Activated CD8-positive, alpha-beta T cell treated with anti-CD3 and anti-CD28 coated beads, Interleukin-2, amount 10 ng/mL, durations not matched to agents 7 days and 5 days (primary cell): ENCODE measurements at places on chromosomes 13 and 19. TPM values are rescaled to one million over a fixed set of nuclear protein-coding genes. Genes with fewer than 3 reads are reported as not detected.

GRCh38 chr13:50840284-50840683 is 3.2 kb downstream of the DLEU7 start:
- H3K36me3 ChIP-seq = peaks cover 2% of the 10 kb centered on the region
- H3K4me1 ChIP-seq = peaks cover 7% of the 10 kb centered on the region
- H3K27ac ChIP-seq = no peak overlapping the region
- no peak for DNase-seq

- no peak overlapping the region for H3K4me3 ChIP-seq
- H3K27me3 ChIP-seq = peaks cover 3% of the 10 kb centered on the region
- H3K36me3 ChIP-seq = no peaks in the 10 kb centered on the region
- H3K4me1 ChIP-seq = no peaks in the 10 kb centered on the region
- no peak overlapping the region for H3K27ac ChIP-seq
These were observed 143.9 kb upstream of the IPO5 start for GRCh38 chr13:97809576-97809975.

DNA sequence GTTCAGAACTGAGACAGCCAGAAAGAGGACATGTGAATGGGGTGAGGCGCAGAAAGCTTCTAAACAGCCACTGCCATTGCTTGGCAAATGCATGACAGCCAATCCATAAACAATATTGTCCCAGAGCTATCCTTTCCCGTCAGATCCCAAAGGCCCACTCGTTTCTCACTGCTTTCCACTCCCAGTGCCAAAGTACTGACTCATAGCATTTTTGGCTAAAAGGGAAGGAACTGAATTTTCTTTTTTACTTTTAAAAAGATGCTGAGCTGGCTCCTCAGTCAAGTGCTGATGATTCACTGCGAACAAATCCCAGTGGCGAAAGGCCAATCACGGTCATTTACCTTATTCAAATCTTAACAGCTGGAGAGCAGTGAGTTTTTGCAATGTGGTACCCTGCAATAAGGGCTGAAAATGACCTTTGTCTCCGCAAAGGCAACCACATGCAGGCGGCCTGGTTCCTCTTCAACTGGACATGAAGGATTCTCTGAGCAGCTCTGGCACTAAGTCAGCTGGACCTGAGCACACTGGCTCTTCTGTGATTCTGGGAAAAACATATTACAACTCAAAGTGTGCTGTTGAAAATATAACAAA is 151.7 kb downstream of the DCLK1 start:
- no peak overlapping the region for H3K27ac ChIP-seq
- H3K27me3 ChIP-seq = no peaks in the 10 kb centered on the region
- no peaks in the 10 kb centered on the region for H3K36me3 ChIP-seq
- H3K4me3 ChIP-seq = no peak overlapping the region
- no peaks in the 10 kb centered on the region for H3K4me1 ChIP-seq

The PTPRH gene
- not detected for total RNA-seq

GRCh38 chr19:50909240-50910070 is 1.7 kb downstream of the KLK4 start:
- peaks cover 1% of the 10 kb centered on the region for H3K4me1 ChIP-seq
- no peak overlapping the region for H3K4me3 ChIP-seq
- peak; percentile 43 for DNase-seq
- H3K36me3 ChIP-seq = no peaks in the 10 kb centered on the region

The EHD2 gene
- total RNA-seq = 0.34 TPM

The PCDH9 gene
- total RNA-seq = 0.13 TPM

DNA sequence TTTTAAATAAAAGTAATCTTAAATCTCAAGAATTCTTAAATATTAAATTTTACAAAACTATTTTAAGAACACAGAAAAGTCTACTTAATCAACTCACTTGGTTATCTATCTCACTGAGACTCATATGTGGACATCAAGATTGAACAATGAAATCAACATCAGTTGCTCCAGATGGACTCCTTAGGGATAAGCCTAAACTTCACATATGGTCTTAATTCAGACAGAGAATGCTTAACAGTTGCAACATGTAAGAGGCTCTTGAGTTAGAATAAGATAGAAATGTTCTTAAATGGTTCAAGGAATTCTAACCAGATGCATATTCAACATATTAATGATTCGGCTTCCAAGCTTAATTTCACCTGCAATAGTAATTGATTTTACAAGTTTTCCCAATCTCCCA is 1730.9 kb downstream of the PCDH9 start:
- H3K27me3 ChIP-seq = no peaks in the 10 kb centered on the region
- no peaks in the 10 kb centered on the region for H3K4me1 ChIP-seq
- H3K4me3 ChIP-seq = no peak overlapping the region
- no peak overlapping the region for H3K27ac ChIP-seq
- DNase-seq = no peak

GRCh38 chr19:46209051-46209450 is 20.5 kb upstream of the IGFL1 start:
- no peak overlapping the region for H3K4me3 ChIP-seq
- no peaks in the 10 kb centered on the region for H3K36me3 ChIP-seq
- H3K4me1 ChIP-seq = no peaks in the 10 kb centered on the region
- H3K27me3 ChIP-seq = peaks cover 16% of the 10 kb centered on the region
- H3K27ac ChIP-seq = no peak overlapping the region
- DNase-seq = no peak

- H3K27me3 ChIP-seq = peaks cover 19% of the 10 kb centered on the region
- no peak overlapping the region for H3K27ac ChIP-seq
- no peaks in the 10 kb centered on the region for H3K36me3 ChIP-seq
- no peak overlapping the region for H3K4me3 ChIP-seq
- no peaks in the 10 kb centered on the region for H3K4me1 ChIP-seq
These were observed 13.6 kb downstream of the MEIOSIN start for GRCh38 chr19:45746866-45747265.
